Vagina (tissue), 2 donors: ENCODE measurements at places on chromosomes 1 and 21.

- peak; percentile 100 for DNase-seq
Observed at GRCh38 chr1:6613361-6614018, at the start of gene PHF13. TSS of gene PHF13 (plus strand) at chr1:6613731. CDS start at chr1:6614067, 336 bp downstream.

GRCh38 chr1:87673748-87674147 lies 345.1 kb downstream of the LMO4 start:
- no peak for DNase-seq

DNA sequence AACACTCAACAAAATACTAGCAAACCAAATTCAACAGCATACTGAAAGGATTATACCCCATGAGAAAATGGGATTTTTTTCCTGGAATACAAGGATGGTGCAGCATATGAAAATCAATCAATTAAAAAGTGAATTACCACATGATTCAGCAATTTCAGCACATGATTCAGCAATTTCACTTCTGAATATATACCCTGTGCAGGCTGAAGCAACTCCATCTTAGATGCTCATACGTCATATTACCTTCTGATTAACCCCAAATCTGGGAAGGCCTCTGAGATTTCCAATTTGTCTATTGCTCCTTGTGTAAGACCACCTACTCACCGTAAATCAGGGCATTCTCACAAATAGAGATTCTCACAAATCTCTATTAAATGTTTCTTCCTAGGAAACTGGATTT lies 43.8 kb upstream of the ERO1B start:
- no peak for DNase-seq

DNA sequence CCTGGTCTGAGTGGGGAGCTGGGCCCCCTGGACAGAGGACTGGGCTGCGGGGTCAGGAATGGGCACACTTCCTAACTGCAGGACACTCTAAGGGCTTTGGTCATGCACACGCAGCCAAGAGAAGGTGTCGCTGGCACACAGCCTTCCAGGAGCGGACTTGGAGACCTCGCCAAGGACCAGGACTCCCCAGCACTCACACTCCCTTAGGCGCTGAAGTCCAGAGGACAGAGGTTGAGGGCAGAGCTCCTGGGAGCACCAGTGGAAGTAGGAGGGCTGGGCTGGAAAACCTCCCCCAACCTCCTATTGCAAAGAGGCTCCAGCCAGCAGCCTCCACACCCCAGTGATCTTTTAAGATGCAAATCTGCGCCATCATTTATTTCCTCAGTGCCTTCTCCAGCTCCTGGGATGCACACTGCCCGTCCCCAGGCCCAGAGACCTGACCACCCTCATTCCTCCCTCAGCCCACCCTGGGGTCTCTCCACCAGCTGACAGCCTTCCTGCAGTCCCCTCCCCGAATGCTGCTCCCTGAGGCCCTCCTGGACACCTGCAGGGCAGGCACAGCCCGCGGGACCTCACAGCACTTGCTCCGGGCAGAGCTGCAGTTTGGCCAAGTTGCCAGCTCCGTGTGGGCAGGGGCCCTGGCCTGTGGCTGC lies 3.0 kb downstream of the TSPEAR start:
- no peak for DNase-seq
